ENCODE measurements at places on chromosomes 11 and 22.

- no peak for DNase-seq
Observed at GRCh38 chr11:121090145-121090721, 10.8 kb upstream of the TECTA start.

DNA sequence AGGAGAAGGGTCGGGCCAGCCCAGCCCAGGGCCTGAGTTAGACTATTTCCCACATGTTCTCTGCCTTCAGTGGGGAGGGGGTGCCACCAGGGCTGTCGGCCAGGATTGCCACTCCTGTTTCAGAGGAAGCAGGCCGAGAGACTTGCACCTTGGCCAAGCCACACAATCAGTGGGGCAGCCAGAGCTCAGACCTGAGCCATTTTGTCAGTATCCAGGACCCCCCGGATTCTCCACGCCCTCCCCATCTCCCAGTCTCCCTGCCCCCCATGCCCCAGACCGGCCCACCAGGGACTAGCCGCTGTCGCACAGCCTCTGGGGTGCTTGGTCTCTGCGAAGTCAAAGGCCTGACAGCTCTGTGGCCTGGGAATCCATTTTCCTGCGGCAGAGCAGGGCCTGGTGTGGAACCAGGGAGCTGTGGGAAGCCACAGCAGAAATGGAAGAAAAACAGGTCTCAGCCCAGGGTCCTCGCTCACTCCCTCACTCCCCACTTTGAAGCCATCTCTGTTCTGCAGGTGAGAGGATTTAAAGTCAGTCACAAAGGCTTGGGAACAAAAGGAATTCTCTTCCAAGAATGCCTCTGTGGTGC, 25.5 kb upstream of the MGAT3 start:
- no peak for DNase-seq

DNA sequence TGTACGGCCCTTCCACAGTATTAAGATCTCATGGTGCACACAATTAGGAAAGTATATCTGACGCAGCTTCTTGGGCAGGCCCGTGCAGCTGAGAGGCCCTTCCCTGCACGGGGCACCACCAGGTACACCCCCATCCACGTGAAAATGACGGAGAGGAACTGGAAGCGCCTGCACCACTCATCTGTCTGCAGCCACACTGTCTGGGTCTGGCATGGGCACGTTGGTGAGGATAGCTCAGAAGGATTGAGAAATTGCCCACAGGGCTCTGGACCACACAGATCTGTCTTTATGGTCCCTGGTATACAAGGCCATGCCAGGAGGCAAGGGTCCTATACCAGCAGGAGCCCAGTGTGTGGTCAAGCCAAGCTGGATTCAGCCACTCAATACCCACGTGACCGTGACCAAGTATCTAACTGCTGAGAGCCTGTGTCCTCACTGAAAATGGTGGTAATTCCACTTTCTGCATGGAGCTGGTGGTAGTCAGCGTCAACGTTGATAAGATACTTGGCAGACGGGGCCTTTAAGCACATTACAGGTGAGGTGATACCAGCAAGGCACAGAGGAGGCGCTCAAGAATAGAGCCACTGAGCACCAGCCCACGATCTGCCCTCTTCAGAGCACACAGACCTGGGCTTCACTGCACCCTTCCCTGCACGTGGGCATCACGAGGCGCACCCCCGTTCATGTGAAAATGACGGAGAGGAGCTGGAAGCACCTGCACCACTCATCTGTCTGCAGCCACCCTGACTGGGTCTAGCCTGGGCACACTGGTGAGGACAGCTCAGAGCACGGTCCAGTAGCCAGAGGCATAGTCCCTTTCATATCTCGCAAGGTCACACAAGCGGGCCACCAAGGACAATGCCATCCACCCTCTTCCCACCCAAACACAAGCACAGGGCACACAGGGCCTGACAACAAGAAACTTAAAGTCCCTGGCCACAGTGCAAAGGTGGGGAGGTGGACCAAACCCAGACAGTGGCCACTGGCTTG, 28.4 kb downstream of the SHANK2 start:
- peak; percentile 42 for DNase-seq

DNA sequence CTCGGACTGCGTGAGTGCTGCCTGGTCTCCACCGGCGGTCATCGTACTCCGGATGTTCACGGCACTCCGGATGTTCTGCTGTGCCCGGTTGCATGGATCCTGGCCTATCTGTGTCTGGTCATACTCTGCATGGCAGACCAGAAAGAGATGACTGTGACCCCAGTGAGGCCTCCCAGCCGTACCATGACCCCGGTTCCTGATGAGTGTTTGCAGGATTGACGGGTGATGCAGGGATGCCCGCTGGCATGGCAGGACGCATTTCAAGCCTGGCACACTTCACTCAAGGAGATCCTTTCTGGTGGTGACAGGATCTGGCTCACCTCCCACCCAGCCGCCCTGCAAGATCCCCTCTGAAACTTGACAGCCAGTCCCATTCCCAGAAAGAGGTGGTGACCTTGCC, 6.3 kb downstream of the GLB1L2 start:
- no peak for DNase-seq

DNA sequence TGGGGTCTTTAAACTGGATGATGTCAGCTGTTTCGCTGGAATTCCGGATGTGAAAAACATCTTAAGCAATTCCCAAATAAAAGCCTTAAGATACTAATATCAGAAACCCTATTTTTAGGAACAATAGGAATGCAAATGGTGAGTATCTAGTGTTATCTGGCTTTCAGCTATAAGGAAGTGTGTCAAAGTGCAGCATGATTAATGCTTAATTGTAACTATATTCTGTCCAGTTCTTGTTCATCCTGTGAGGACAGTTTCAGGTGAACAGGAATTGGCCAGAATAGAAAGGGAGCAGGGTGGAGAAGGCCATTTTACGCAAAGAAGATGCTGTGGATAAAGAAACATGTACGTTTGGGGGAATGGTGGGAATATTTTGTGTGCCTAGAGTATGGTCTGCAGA, 108.2 kb downstream of the RASSF10 start:
- DNase-seq, result no peak
